NCI-H510A treated with DMSO at 0.1 percent for 48 hours (cell line): ENCODE measurements at places on chromosomes 11 and 22.

- no peak for DNase-seq
Measured at GRCh38 chr11:118211006-118211405, 13.8 kb downstream of the JAML start.

DNA sequence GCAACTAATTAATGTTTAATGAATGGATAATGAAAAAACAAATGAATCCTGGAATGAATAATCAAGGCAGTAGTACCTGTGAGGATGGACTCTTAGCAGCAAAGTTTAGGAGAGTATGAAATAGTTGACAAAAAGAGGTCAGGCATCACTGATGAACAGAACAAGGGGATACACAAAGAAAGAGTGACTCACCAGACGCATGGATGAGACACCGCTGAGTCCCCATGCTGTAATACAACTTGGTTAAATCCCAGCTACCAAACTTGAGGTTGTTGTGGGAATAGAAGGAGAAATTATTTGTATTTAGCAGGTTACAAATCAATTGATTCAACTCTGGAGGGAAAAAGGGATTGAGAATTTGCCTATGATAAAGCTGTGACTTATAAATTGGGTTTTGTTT lies 976.9 kb upstream of the TENM4 start:
- DNase-seq, result no peak

DNA sequence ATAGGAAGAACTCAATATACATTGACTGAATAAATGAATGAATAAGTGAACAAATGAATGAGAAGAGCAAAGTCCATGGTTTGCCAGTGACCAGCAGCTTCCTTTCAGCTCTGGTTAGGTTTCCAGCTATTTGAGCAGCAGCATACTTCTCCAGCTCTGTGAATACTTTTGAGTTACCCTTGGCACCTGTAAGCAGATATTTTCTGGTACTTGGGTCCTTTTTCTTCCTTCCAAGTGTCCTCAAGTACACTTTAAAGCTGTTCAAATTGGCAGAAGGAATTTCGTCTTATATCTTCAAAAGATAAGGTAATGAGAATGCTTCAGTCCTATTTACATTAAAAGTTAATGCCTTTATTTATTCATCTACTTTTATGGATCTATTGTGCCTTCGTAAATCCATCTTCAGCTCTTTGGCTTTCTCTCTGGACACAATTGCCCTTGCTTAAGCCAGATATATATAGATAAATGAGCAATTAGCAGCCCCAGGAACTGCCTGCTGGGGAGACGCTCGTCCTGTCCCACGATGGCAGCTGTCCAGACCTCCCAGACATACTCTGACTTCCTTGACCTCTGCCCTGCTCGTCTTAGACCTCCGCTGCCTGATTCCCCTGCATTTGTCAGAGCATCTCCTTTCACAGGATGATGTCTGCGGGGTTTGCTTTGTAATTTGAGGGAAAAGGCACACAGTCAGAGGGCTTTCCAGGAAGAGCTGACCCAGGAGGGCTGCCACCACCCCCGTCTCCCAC lies 926.3 kb downstream of the OPCML start:
- no peak for DNase-seq

GRCh38 chr11:110075847-110076208 lies 17.4 kb upstream of the ZC3H12C start:
- no peak for DNase-seq

DNA sequence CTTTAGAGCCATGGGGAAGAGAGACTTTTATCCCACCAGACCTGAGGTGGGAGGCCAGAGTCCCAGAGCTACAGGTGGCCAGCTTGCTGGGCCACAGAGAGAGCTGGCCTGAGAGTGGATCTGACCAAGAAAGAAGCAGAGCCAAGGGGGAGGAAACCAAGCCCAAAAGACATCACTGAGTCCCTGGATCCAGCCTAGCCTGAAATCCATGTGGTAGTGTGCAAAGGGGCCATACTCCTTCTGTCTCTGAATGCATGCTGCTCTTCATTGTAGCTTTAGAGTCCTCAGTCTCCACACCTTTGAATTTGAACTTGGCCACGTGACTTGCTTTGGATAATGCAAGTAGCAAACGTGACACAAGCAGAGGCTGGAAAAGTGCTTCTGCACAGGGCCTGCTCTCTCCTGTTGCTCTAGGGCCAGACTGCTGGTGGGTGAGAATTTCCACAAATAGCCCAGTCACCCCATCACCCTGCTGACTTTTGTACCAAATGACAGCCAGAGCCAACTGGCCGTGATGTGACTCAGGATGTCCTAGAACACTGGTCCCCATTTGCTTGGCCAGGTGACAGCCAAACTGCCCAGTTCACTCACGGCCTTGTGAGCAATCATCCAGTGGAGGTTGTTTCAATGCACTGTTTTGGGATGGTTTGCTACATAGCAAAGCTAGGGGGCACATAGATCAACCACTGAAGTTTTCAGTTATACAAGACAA lies 93.6 kb downstream of the DHCR7 start:
- no peak for DNase-seq

DNA sequence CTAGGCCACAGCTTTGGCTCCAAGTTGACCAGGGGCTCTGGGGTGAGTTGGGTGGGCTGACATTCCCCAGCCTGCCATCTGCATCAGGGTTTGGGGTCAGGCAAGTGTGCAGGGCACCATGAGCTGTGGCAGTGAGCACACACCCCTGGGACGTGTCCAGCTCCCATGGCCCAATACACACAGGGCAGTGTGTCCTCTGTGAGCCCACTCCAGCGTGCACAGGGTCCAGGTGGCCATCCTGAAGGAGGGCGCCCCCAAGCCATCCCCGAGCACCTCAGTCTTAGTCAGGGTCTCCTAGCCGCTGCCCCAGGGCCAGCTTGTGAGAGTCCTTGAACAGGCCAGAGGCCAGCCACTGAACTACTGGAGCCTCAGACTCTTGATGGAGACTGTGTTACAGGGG lies 1.2 kb upstream of the FGF3 start:
- no peak for DNase-seq

GRCh38 chr11:18703001-18703763 lies 4.6 kb downstream of the TMEM86A start:
- DNase-seq, result no peak

DNA sequence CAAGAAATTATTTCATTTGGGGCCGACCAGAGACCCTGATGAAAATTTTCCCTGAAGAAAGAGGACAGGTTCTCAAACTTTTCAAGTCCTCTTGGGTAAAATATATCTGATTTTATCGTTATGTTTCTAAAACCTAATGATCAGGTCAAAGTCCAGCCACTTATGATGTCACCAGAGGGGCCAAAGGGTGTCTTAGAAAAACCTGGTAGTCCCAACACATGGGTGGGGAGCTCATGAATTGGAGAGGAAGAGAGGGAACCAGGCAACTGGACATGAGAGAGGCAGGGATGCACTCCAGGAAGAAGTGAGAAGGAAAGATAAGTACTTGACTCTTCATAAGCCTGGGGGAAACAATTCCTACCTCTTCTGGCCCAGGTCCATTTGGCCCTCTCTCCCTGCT lies 9.2 kb downstream of the SLC5A1 start:
- no peak for DNase-seq

GRCh38 chr11:81888391-81888790 lies 845.3 kb downstream of the FAM181B start:
- DNase-seq, result no peak

- DNase-seq, result no peak
Measured at GRCh38 chr22:49418943-49419342, 408.7 kb downstream of the BRD1 start.

DNA sequence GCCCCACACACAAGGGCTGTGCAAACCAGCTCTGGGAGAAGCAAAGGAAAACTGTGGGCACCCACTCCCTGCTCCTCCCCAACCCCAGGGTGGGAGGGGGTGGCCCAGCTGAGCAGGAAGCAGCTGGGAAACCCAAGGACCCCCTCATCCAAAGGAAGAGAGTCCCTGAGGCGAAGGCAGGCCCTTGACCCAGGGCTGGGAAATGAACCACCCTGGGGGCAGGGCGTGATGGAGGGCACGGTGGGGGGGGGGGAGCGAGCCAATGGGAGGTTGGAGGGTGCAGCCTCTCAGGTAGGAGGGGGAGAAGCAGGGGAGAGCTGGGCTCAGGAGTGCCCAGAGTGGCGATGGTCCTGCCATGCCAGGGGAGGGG lies 16.8 kb downstream of the SCN4B start:
- no peak for DNase-seq

DNA sequence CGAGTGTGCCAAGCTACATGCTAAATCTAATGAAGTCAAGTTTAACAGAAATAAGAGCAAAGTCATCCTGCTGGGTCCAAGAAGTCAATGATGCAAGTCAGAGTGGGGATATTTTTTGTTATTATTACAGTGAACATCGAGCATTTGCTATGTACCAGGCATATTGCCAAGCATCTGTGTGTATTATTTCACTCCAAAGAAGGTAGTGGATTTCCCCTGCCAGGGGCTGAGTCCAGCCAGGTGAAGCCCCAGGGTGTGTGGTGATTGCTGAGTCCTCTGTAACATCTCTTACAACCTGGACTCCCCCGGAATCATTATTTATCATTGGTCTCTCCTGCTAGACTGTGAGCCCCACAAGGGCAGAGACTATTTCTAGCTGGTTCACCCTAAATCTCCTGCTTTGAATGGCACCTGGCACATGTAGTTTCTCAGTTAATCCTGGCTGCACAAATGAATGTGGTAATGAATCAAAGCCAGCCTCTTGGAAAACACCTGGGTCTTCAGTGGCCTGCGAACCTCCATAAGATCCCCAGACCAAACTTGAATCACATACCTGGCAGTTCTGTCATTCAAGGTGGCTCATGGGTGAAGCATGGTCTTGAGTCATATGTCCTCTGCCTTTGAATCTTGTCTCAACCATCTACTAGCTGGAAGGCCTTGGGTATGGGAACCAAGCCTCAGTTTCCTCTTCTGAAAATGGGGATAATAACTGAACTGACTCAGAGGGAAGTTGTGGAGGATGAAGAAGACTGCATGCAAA lies 549.2 kb downstream of the MIAT start:
- DNase-seq, result no peak

GRCh38 chr11:35647421-35648093 lies 15.0 kb upstream of the TRIM44 start:
- no peak for DNase-seq

- DNase-seq, result no peak
Measured at GRCh38 chr11:130465263-130465662, 16.8 kb downstream of the ADAMTS15 start.

- DNase-seq, result no peak
Measured at GRCh38 chr11:77198440-77198849, 70.4 kb downstream of the MYO7A start.

DNA sequence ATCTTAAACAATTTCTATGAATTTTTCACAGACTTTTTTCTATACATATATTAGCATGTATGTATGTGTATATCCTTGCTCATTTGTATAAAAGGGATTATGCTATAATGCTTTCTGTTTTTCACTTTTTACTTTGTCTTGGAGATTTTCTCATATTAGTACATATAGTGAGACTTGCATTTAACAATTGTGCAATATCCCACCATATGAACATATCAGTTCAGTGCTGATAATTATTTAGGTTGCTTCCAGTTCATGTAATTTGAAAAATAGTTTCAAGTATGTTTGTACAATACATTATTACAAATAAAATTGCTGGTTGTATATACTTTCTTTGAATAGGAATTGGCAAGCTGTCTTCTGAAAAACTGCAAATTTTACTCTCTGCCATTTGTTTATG lies 37.9 kb downstream of the HEPHL1 start:
- DNase-seq, result no peak

DNA sequence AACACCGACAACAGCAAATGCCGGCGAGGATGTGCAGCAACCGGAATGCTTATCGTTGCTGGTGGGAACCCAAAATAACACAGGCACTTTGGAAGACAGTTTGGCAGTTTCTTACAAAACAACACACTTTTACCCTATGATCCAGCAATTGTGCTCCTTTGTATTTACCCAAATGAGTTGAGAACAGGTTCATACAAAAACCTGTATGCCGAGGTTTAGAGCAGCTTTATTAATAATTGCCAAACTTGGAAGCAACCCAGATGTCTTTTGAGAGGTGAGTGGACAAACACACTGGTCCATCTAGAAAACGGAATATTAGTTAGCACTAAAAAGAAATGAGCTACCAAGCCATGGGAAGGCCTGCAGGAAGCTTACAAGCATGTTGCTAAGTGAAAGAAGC lies 118.9 kb downstream of the CTTN start:
- no peak for DNase-seq

DNA sequence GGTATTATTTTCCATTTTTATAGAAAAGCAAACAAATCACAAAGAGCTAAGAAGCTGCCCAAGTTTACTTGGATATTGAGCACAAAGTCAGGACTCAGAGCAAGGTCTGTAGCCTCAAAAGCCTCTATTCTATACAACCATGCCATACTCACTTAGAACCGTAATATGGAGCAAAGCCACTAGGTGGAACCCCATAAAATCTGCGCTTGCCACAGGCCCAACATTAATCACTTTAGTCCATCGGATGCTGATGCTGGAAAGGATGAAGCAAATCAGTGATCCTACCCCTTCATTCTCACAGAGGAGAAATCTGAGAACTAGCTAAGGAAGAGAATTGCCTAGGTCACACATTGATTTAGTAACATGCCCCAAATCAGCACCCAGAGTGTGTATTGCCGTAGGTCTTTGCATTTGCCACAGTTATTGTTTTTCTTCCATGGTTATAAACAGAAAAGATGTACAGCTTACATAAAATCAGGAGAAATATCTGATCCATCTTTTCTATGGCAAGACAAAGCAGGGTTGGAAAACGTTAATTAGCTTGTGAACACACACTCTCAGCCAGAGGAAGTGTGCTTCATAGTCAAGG lies 56.7 kb upstream of the RAB38 start:
- peak; percentile 10 for DNase-seq

- DNase-seq, result no peak
Measured at GRCh38 chr22:18947905-18948304, 11.8 kb upstream of the PRODH start.

- DNase-seq, result no peak
Measured at GRCh38 chr11:109677876-109678275, 255.9 kb downstream of the C11orf87 start.

DNA sequence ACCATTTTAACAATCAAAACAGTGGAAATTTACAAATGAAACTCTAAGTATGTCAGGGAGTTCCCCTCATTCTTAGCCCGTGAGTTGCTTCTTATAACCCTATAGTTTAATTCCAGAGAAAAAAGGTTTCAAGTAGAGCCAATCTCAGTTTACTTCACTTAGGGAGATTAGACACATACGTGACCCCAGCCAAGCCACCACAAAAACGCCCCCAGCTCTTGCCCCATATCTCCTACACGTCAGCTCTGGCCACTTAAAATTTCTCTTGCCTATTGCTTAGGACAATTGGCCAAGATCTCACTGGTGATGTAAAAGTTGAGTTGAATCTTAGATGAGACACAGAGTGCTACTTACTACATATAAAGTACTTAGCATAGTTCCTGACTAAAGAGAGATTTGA lies 166.4 kb downstream of the ETS1 start:
- DNase-seq, result no peak
